ENCODE measurements at places on chromosomes 16 and 17. TPM values are rescaled to one million over a fixed set of nuclear protein-coding genes. Genes with fewer than 3 reads are reported as not detected.
A peak's percentile ranks its signal among the peaks of the same experiment; 100 is the strongest.

- no peak for DNase-seq
Measured at GRCh38 chr16:69225121-69225520, 38.2 kb downstream of the SNTB2 start.

- no peak for DNase-seq
Measured at GRCh38 chr17:82839617-82840292, at the start of gene ZNF750. Gene ZNF750, minus strand, starts transcription at chr17:82840022. Its CDS starts 7,568 bp downstream, at chr17:82832454.

GRCh38 chr16:5928476-5929065 is 831.0 kb upstream of the EEF2KMT start:
- DNase-seq = no peak

Gene CACNA1H
- 9.5 TPM for total RNA-seq

GRCh38 chr16:66188917-66189725 is 177.4 kb upstream of the CDH5 start:
- DNase-seq = peak; percentile 21

- DNase-seq = no peak
Measured at GRCh38 chr16:12881182-12881581, 20.2 kb upstream of the SHISA9 start.

- DNase-seq = no peak
Measured at GRCh38 chr17:7673239-7673638, 14.1 kb downstream of the TP53 start.

DNA sequence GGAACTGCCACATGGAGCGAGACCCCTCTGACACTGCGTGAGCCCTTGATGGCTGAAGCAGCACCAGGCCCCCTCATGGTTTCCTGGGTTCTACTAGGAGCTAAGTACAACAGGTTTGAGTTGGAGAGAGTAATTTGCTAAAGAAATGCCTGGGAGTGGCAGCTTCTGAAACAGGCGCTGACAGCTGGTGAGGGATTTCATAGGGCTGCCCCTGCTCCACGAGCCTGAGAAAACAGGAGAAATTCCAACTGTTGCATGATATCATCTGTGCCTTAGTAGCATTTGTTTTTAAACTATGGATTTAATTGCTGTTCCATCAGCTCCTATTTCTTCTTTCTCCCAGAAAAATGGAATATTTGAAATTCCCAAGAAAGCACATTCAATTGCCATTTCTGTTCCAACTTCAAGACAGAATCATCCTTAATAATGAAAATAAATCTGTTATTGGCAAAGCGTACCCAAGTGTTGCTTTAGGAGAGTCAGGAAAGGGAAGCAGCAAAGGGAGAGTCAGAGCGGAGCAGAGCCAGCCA is 78.8 kb upstream of the ANKFN1 start:
- DNase-seq = no peak

Gene PDILT
- not detected for total RNA-seq

Gene ATP2C2
- total RNA-seq = 98.8 TPM

Gene METRNL
- total RNA-seq = 134 TPM

DNA sequence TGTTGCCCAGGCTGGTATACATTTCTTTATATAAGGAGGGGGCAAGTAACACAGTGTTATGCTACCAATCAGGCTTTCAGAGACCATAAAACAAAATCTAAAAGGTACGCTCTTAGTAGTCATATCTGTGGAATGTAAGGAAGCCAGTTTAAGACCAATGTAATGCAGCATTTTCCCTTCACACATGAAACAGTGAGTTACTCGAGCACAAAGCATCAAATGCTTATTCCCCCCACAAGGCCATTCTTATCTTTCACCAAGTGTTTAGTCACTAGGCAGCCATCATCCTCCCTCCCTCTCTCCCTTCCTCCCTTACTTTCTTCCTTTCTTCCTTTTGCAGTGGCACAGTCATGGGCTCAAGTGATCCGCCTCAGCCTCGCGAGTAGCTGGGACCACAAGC is 12.8 kb downstream of the HMOX2 start:
- DNase-seq = no peak

Gene ZNF629
- 14.6 TPM for total RNA-seq

Gene ST6GALNAC2
- total RNA-seq = 3.7 TPM

Gene CES3
- total RNA-seq = 264 TPM

All from mucosa of descending colon (tissue), 3 donors.